ENCODE measurements at places on chromosomes 2 and 18.

DNA sequence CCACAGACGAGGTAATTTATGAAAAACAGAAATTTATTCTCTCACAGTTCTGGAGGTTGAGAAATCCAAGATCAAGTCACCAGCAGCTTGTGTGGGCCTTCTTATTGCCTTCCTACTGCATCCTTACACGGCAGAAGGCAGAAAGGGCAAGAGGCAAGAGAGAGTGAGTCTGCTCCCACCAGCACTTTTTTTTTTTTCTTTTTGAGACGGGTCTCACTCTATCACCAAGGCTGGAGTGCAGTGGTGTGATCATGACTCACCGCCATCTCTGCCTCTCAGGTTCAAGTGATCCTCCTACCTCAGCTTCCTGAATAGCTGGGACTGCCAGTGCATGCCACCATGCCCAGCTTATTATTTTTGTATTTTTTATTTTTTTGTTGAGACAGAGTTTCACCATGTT is 78.5 kb upstream of the HK2 start:
- no peak for DNase-seq

DNA sequence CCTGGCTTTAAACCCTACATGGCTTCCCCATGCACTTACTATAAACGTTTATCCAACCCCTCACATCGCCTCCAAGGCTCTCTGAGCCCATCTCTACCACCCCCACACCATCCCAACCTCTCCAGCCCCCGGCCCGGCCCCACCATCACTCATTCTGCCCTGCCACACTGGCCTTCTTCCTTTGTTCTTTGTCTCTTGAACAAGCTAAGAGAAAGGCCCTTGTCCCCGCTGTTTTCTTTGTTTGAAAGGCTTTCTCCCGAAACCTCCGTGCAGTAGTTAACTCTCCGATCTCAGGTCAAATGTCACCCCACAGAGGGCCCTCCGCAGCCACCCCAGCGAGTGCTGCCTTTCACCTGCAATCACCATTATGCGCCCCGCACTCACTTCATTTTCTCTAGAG is 100.4 kb downstream of the AFF3 start:
- DNase-seq, result no peak

- no peak for DNase-seq
Measured at GRCh38 chr2:177909962-177910361, 162.6 kb downstream of the PDE11A start.

GRCh38 chr2:55840460-55840859 is 83.1 kb downstream of the EFEMP1 start:
- no peak for DNase-seq

DNA sequence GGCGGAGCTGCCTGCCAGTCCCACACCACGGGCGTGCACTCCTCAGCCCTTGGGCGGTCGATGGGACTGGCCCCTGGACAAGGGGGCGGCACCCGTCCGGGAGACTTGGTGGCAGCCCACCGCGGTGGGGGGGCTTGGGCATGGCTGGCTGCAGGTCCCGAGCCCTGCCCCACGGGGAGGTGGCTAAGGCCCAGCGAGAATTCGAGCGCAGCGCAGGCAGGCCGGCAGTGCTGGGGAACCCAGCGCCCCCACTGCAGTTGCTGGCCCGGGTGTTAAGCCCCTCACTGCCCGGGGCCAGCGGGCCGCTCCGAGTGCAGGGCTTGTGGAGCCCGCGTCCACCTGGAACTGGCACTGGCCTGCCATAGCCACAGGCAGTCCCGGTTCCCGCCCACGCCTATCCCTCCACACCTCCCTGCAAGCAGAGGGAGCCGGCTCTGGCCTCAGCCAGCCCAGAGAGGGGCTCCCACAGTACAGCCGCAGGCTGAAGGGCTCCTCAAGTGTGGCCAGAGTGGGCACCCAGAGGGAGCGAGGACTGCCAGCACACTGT is 742.9 kb upstream of the DDX18 start:
- no peak for DNase-seq

Data from KBM-7 (cell line).